ENCODE measurements at places on chromosomes 1 and 21.
A peak's percentile ranks its signal among the peaks of the same experiment; 100 is the strongest.

- no peak for DNase-seq
These were observed 3.1 kb upstream of the ETV3 start for GRCh38 chr1:157141212-157141855.

DNA sequence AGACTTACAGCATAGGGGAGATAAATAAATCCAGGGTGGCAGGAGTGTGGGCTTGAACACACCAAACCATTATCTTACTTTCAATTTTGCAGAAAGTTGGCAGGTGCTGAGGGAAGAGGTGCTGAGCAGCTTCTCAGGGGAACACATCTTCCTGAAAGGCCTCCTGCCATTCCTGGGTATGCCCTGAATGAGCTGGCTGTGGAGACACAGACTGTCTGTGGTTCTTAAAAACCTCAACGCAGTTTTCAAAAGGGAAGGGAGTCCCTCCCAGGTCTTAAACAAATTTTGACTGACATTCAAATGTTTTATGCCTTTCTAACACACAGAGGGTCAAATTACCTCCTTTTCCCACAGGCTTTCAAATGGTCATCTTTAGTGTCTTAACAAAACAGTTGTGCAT lies 166.9 kb downstream of the TNFSF18 start:
- no peak for DNase-seq

DNA sequence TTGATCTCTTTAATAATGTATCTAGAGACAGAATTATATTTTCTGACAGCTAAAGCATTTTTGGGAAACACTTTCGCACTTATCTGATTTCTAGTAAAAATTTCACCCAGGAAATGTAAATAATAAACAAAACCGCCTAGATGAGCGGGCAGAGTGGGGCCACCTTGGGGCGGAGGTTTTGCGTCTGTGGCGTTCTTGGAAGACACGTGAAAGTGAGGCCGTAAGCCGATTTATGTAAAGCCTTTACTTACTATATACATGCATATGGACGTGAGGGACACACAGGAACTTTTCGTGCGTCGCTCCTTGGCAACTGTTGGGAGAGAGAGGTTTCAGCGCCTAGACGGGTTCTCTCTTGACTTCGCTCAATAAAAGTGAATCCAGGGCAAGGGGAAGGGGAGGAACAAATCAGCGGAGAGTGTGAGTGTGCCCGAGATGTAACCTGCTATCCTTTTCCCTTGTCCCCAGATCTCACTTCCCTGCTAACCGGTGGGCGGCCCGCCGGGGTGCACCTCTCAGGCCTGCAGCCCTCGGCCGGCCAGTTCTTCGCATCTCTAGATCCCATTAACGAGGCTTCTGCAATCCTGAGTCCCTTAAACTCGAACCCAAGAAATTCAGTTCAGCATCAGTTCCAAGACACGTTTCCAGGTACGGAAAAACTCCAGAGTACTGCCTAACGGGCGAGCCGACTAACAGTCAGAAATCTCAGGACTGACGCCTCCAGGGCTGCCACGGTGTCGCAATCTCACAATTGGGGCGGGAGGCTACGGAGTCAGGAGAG lies 1.7 kb downstream of the HLX start:
- no peak for DNase-seq

DNA sequence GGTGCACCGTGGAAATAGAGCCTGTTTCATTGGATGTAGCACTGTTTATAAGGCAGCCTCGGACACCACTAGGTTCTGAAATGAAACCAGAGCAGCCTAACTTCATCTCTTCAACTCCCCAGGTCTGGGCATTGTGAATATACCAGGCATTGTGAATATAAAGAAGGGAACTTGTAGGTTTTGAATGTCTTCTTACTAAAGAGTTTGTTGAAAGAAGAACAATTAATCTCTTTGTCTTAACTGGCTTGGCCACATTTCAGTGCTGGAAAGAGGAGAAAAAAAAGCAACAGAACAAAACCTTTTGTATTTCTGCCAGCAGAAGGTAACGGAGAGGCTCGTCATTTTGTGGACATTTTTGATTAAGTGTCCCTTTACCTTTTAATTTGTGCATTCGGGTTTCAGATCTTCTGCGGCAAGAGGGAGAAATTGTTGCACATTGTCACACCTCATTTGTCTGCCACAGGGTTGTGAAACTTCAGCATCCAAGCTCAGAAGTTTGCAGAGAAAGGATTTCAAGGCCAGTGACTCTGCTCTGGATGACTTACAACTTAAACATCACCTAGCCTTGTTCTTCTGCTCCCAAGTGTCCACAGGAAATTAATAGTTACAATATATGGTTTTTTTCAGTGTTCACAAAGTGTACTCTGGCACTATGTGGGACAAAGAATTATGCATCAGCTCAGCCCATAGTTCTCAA lies 158.3 kb downstream of the KAZN start:
- no peak for DNase-seq

DNA sequence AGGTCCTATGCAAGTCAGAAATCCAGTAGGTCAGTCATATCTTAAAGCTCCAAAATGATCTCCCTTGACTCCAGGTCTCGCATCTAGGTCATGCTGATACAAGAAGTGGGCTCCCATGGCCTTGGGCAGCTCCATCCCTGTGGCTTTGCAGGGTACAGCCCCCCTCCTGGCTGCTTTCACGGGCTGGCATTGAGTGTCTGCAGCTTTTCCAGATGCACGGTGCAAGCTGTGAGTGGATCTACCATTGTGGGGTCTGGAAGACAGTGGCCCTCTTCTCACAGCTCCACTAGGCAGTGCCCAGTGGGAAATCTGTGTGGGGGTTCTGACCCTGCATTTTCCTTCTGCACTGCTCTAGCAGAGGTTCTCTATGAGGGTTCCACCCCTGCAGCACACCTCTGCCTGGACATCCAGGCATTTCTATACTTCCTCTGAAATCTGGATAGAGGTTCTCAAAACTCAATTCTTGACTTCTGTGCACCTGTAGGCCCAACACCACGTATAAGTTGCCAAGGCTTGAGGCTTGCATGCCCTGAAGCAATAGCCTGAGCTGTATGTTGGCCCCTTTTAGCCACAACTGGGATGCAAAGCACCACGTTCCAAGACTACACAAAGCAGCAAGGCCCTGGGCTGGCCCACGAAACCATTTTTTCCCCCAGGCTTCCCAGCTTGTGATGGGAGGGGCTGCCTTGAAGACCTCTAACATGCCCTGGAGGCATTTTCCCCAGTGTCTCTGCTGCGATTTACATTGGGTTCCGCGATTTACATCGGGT lies 472.7 kb downstream of the NPHP4 start:
- DNase-seq, result no peak

DNA sequence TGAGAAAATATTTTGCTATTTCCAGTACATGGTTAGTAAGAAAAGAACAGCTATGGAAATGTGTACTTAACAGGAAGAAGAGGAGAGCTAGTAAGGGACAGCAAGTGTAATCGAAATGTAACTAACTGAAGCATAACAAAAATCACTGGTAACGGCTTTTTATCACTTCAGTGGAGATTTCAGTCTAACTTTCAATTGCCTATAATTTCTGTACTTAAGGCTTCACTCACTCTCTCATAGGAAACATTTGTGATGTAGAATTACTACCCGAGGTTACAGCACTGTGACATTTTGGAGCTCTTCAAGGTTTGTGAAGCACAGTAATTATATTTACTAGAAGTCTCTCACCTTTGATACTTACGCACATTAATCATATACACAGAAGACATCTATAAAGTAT lies 1119.1 kb downstream of the AMY1C start:
- DNase-seq, result no peak

DNA sequence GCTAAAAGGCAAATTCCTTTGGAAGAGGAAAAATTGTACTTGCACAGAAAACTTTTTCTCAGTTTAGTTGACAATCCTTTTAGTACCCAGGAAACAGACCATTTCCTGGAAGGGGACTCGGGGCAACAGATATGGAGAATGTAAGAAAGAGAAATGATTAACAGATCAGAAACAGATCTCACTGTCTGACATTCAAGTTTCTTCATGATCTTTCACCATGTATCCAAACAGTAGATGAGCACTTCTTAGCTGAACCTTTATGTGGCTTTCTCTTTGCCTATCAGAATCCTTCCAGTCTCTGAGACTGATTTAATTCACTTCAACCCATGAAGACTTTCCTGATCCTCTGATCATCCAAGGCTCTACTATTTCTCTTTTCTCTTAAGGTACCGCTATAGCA lies 2.7 kb downstream of the TTLL7 start:
- no peak for DNase-seq

- DNase-seq, result no peak
These were observed 219.6 kb downstream of the PDE4B start for GRCh38 chr1:66012106-66012784.

DNA sequence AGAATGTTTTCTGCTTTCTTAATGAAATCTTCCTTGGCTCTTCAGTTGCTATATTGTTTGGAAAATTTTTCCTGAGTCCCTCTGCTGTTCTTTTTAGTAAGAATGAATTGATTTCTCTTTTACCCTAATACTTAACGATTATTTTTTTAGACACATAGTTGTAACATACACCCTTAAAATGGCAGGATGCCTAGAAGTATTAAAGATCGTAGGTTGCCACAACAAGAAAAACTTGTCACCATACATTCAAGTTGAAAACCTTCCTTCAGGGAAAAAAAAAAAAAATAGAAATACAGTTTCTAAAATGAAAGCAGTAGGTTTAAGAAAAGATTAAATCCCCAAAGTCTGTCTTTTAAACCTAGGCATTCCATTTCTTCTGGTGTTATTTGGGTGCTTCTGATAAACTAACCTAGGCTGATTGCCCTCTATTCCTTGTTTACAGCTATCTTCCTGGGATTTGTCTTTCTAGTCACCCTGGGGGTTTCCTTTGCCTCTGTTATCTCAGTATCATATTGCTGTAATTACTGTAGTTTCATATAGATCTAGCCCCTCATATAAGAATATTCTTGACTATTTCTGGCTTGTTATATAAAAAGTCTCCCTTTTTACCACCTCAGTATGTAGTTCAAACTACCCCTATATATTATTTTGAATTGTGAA lies 16.8 kb downstream of the SUCO start:
- no peak for DNase-seq

DNA sequence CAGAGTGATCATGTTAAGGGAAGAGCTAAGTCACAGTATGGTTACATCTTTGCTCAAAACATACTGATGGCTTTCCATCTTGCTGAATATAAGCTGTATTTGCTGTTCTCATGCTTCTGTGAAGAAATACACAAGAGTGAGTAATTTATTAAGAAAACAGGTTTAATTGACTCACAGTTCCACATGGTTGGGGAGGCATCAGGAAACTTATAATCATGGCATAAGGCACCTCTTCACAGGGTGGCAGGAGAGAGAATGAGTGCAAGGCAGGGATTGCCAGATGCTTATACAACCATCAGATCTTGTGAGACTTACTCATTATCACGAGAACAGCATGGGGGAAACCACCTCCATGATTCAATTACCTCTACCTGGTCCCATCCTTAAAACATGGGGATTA lies 24.4 kb upstream of the RGS5 start:
- no peak for DNase-seq

GRCh38 chr1:77313491-77313890 lies 31.7 kb downstream of the AK5 start:
- DNase-seq, result peak; percentile 43

GRCh38 chr1:204405988-204406387 lies 5.6 kb downstream of the PPP1R15B start:
- DNase-seq, result no peak
